Thoracic aorta (tissue), 2 donors: ENCODE measurements at places on chromosomes 5 and 9. TPM values are rescaled to one million over a fixed set of nuclear protein-coding genes. Genes with fewer than 3 reads are reported as not detected.

Gene IFNA2
- not detected for total RNA-seq

Gene DAB2
- total RNA-seq = 162 TPM

DNA sequence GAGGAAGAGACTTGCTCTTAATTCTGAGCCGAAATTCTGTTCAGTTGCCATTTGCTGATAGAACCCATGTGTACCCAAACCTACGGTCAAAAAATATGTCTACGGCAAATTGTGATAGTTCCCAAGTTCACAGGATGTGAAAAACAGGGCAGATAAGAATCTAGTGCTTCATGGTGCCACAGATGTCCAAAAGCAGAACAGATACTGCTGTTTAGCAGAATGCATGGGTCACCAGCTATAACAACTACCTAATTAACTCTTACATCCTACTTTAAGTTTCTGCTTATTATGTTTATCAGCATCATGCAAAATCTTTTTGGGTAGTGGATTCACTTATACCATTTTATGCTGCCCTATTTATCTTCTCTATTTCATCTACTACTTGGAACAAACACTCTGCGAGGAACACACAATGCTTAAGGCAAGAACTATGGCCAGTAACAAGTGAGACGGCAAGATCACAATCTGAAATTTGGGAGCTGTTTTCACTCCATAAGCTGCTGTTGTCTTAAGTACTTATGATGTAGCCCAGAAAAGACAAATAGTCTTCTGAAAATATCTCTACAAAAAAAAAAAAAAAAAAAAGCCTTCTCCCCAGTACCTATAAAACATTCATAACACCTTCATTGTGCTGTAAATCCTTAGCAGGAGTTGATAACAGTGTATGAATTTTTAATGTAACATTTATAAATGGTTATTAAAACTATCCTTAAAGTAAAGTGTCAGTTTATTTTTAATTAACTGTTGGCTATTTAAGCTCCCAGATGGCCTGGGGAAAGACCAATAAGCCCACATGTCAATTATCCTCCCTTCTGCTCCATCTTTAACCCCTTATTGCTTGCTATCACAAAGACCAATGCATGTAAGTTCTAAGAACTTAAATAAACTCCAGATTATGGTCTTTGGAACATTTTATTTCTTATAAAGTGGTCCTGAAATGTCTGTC lies 232.3 kb downstream of the TLR4 start:
- no peak for DNase-seq

DNA sequence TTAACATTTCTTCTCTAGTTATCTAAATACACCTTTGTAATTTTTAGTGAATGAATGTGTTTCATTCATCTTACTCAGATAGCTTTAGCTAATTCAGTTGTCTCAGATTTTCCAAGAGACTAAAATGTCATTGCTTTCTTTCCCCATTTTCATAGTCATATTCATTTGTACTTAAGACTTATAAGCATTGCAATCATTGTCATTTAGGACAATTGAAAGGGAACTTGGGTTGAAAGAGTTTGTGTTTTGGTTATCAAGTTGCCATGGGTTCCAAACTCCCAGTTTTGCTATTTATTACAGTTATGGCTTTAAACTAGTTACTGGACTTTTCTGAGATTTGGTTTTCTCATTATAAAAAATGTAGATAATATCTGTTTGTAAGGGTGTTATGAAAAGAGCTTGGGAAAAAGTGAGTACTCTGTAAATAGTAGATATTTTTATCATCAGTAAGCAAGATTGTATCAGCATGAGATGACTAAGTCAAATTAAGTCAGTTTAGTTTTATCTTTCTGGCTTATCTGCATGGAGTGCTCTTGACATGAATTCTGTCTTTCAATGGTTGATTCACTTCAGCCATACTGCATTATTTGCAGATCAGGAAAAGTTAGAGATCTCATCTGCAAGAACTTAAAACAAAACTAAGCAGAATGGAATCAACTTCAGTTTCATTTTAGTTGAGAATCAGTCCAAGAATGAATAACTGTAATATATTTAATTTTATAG lies 107.5 kb downstream of the PBX3 start:
- no peak for DNase-seq

DNA sequence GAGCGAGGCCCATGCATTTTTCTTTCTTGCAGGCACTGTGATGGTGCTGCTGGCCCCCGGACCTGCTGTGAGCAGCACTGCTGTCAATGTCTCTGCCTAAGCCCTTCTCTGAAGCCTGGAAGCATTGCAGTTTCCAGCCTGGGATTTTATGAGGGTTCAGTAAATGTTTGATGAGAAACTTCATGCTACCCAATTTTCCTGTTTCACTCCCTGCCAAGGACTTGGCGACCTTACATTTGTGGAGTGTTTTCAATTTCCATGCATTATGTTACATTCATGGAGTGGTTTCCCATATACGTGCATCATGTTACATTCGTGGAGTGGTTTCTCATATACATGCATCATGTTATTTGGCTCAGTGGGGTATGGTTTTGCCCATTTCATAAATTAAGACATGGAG lies 90.7 kb upstream of the PTCH1 start:
- DNase-seq = no peak

GRCh38 chr9:136105398-136106135 lies 10.5 kb upstream of the NACC2 start:
- no peak for DNase-seq

DNA sequence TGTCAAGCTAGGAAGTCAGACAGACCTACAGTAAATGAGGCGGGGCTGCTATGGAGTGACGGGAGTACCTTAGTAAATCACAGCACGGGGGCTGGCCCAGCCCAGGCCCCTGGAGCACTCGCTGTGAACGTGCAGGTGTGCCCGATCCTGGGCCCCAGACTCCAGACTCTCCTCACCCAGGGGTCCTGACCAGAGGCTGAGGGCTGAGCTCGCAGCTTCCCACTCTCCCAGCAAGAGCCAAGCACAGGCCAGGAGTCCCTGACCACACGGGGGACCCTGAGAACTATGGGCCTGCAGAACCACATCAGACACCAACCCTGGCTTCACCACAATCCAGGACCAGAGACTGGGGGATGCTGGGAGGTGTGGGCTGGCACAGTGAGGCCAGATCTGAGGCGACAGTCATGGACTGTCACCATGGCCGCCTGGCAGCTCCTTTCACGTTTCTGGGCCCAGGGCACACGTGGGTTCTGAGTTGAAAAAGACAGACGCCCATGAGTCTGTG lies 73.4 kb downstream of the ADAMTS2 start:
- no peak for DNase-seq

- no peak for DNase-seq
These were observed 355.4 kb downstream of the CAAP1 start for GRCh38 chr9:26537211-26537610.

DNA sequence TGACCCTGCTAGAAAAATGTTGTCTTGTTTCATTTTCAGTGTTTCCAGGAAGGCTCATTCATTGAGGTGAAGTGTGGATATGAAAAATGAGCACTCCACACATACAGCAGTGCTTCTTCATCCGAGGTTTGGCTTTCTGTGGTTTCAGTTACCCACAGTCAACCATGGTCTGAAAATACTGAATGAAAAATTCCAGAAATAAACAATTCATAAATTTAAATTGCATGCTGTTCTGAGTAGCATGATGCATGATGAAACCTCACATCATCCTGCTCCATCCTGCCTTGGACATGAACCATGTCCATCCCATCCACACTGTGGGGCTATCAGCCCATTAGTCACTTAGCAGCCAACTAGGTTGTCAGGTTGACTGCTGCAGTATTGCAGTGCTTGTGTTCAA lies 10.4 kb upstream of the SLC45A2 start:
- no peak for DNase-seq

DNA sequence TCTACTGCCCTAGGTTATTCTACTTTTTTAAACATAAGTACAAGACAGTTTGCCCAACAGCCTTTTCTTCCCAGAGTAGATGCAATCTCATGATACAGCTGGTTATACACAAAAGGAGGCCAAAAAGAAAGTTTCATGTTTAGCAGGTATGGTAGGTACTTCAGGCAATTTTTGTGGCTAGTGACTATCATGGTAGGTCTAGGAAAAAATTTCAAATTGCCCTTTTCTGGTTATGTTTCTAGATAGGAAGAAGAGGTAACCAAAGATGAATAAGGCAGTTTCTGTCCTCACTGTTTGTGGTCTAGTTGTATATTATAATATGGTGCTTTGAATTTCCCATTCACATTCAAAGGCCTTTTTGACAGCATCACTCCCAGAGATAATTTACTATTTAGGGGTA lies 19.7 kb downstream of the MEGF9 start:
- no peak for DNase-seq

DNA sequence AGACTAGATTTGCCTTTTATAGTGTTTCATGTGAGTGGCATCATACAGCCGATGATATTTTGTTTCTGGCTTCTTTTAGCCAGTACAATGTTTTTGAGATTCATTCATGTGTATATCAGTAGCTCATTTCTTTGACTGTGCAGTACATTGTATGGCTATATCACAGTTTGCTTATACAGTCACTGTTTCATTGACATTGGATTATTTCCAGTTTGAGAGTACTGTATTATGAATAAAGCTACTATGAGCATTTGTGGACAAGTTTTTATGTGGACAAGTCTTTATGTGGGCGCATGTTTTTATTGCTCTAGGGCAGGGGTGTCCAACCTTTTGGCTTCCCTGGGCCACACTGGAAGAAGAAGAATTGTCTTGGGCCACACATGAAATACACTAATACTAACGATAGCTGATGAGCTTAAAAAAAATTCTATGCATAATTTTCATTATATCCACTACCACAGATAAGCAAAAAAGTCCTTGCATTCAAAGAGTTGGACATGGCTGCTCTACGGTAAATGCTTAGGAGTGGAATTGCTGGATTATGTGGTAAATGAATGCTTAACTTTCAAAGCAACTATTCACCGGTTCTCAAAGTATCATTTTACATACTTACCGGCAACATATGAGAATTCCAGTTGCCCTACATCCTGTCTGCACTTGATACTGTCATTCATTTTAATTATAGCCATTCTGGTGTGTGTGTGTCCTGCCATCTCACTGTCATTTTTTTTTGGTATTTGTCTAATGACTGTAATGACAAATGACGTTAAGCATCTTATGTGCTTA lies 177.8 kb downstream of the RGS3 start:
- DNase-seq = no peak

GRCh38 chr9:109182550-109182939 lies 15.5 kb upstream of the FRRS1L start:
- DNase-seq = no peak

GRCh38 chr5:78269088-78269703 lies 25.3 kb downstream of the AP3B1 start:
- DNase-seq = no peak

DNA sequence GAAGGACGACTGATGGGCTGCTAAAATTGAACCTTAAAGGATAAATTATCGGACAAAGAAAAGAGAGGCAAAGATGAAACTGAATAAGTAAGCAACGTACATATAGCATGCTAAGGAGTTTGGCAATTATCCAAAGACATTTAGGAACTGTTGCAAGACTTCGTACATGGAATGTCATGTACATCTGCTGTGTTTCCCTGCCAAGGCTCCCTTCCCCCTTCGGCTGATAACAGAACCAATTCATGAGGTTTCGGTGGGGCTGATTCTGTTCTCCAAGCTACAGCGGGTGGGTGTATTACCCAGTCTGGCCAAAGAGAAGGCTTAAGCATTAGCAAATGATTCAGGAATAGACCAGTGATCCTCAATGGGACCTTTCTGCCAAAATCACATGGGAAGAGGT lies 190.9 kb upstream of the FREM1 start:
- no peak for DNase-seq
